ENCODE measurements at places on chromosomes 1 and 21.
A peak's percentile ranks its signal among the peaks of the same experiment; 100 is the strongest.

DNA sequence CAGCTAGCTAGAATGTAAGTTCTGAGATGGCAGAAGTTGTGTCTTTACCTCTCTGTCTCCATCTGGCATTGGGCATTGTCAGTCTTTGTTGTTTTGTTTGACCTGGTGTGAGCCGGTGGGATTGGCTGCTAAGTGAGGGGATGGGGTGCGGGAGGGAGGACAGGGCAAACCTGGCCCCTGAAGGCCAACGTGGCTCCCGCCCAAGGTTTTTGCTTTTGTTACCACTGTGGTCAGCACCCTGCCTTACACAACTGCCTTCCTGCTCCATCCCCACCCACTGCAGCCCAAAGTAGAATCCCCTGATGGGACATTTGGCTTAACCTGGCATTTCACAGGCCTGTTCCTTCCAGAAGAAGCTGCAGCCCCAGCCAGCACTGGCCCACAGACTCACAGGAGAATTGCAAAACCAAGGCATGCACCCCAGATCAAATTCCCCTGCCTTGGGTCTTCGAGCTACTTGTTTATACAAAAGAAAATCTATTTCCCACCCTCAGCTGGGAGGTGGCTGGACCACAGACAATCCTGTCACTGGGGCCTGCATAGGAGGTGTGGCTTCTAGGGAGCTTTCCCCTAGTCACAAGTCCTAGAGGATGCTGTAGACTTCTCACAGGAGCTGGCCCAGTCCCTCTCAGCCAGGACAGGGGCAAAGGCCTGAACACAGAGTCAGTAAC, 147.5 kb downstream of the TRABD2B start:
- DNase-seq, result no peak

GRCh38 chr1:111399792-111400610, 27.5 kb downstream of the OVGP1 start:
- peak; percentile 71 for DNase-seq

GRCh38 chr1:228542981-228543380, 55.8 kb downstream of the RNF187 start:
- DNase-seq, result no peak

- DNase-seq, result no peak
These were observed 1.7 kb downstream of the ID3 start for GRCh38 chr1:23557471-23558124.

- no peak for DNase-seq
These were observed 2.4 kb downstream of the BEST4 start for GRCh38 chr1:44785501-44786137.

- peak; percentile 35 for DNase-seq
These were observed 953 bp upstream of the NDUFS2 start for GRCh38 chr1:161200992-161201835.

GRCh38 chr1:160855181-160855981, 7.3 kb downstream of the CD244 start:
- DNase-seq, result no peak

DNA sequence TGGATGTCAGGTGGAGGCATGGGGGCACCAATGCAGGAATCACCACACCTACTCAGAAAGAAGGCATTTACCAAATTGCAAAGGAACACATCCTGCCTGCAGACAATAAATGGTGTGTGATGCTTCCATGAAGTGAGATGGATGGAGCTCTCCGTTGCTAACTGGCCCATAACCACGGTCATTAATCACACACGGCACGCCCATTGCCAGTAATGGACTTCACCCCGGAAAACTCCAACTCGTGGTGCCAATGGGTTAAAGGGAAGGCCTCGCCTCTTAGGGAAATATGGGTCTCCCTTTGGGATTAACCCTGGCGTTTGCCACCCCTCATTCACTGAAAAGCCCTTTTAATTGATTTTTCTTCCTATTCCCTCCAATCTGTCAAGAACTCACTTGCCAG, 443.1 kb upstream of the DAB1 start:
- DNase-seq, result no peak

- DNase-seq, result no peak
These were observed at the start of gene CHODL for GRCh38 chr21:18244671-18245463. Gene CHODL (plus strand): TSS chr21:18244833. CDS start chr21:18245224, 391 bp downstream.

DNA sequence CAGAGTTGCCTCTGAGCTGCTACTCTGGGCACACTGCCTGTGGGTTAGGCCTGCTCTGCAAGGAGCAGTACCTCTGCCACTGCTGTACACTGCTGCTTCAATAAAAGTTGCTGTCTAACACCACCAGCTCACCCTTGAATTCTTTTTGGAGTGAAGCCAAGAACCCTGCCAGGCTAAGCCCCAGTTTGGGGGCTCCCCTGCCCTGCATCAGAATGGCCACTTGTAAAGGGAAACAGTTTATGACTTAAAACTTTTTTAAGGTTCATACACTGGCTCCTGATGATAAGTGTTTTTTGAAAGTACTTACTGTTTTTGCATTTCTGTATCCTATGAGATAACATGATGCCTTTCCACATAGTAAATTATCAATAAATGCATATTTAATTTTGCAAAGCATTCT, 310.0 kb downstream of the LMO4 start:
- no peak for DNase-seq

GRCh38 chr1:111604931-111605330, 14.7 kb upstream of the RAP1A start:
- DNase-seq, result no peak

- DNase-seq, result no peak
These were observed 267.6 kb downstream of the GPATCH2 start for GRCh38 chr1:217363319-217363718.

- DNase-seq, result no peak
These were observed 10.3 kb upstream of the SLC30A10 start for GRCh38 chr1:219938706-219939105.

DNA sequence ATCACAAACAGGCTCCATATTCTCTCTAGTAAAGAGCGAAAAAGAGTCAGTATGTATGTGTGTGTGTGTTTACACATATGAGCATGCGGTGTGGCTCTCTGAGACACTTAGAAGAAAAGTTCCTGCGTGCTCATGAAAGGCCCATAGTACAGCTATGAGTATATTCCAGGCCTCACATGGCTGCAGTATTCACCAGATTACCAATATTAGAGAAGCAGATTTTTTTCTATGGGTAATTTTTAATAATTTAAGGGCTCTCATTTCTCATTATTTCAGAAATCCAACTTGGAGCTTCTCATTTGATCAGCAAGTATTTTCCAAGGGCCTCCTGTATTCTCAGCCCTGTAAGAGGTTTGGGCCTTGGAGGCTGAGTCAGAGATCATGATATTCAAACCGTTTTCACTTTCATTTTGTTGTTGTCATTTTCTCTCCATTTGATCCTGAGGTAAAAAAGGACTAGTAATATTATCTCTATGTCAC, 232.9 kb upstream of the SGIP1 start:
- DNase-seq, result no peak

GRCh38 chr1:40232444-40232843, 15.3 kb upstream of the TMCO2 start:
- no peak for DNase-seq

DNA sequence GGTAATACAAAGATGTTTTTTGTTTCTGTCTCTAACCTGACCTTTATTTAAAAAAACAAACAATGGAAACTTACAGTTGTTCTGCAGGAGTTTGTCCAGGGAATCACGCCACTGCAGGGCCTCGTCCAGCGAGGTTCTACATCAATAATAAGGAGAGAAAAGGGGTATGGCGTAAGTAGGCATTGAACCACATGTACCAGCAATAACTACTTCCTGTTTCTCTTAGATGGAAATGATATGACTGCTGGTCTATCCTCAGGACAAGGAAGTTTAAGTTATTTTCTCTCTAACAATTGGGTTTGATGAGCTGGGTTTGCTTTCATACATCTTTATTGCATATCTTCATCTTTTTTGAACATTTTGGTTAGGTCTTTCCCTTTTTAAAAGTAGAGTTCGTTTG, 40.9 kb downstream of the RGS5 start:
- no peak for DNase-seq

GRCh38 chr21:26747216-26747615, 98.0 kb downstream of the ADAMTS1 start:
- DNase-seq, result no peak

- no peak for DNase-seq
These were observed 45.7 kb downstream of the WNT9A start for GRCh38 chr1:227901906-227902640.

GRCh38 chr21:34340061-34340460, 23.7 kb upstream of the KCNE2 start:
- DNase-seq, result no peak

- DNase-seq, result no peak
These were observed 39.7 kb downstream of the SKI start for GRCh38 chr1:2267862-2268261.

GRCh38 chr21:18917622-18918021, 514.0 kb upstream of the TMPRSS15 start:
- DNase-seq, result no peak

- no peak for DNase-seq
These were observed 13.1 kb downstream of the STK40 start for GRCh38 chr1:36372617-36373016.

- DNase-seq, result no peak
These were observed 27.3 kb downstream of the EIF4G3 start for GRCh38 chr1:21149430-21149854.

All from amygdala (tissue), 56 donors.